ENCODE measurements at places on chromosomes 11 and 22.

DNA sequence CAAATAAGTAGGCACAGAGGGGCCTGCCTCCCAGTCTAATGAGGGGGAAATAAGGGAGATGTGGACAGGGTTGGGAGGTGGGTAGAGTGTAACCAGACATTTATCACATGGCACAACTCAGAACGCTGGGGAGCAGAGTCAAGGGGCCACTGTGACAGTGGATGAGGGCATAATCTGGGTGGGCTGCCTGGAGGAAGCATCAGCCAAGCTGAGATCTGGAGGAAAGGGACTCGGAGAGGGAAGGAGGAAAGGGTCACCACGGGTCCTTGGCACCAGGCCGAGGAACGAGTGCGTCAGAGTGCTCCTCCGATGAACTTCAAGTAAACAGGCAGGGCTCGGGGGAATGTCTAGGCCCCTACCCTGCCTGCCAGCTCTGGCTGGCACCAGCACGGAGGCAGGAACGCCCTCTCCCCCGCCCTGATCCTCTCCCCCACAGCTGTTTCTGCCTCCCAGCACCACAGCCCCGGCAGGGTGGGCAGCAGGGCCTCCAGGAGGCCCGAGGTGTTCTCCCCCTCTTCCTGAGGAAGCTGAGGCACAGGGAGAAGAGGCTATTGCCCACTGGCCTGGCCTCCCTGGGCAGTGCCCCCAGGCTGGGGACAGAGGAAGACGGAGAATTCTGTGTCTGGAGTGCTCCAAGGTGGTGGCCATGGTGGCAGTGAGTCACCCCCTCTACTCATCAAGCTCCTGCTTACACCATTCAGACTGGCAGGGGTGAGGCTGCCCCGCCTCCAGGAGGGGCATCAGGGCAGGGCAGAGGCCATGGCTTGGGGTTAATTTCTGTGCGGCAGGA lies 4.2 kb downstream of the ALDH3B1 start:
- DNase-seq, result no peak

DNA sequence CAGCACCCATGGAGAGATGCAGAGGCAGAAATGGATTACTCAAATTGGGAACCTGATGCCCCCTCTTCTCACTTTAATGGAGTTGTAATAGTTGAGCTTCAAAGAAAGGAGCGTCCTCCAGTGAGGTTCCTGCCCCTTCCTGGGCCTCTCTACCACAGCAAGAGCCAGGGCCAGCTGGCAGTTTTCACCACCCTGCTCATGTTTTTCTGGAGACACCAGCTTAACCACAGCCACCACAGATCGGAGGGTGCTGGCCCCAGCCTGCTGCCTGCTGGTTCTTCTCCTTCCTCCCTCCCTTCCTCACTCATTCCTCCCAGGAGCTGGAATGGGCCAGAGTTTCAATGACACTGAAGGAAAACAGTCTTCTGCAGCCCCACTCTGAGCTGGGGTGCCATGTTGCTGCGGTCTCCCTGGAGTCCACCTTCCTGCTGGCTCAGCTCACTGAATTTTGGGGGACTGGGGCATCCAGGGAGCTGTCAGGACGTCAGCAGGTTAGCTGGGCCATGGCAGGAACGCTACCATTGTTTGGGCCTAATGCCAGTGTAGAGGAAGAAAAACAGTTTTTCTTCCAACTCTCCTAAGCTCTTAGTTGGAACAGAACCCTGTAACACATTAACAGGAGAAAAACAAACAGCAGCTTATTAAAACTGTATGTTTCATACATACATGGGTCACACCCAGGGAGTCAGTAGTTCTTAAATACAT lies 57.7 kb downstream of the TRAF6 start:
- DNase-seq, result peak; percentile 87

- no peak for DNase-seq
Measured at GRCh38 chr11:65291613-65292012, 23.1 kb upstream of the CDC42EP2 start.

DNA sequence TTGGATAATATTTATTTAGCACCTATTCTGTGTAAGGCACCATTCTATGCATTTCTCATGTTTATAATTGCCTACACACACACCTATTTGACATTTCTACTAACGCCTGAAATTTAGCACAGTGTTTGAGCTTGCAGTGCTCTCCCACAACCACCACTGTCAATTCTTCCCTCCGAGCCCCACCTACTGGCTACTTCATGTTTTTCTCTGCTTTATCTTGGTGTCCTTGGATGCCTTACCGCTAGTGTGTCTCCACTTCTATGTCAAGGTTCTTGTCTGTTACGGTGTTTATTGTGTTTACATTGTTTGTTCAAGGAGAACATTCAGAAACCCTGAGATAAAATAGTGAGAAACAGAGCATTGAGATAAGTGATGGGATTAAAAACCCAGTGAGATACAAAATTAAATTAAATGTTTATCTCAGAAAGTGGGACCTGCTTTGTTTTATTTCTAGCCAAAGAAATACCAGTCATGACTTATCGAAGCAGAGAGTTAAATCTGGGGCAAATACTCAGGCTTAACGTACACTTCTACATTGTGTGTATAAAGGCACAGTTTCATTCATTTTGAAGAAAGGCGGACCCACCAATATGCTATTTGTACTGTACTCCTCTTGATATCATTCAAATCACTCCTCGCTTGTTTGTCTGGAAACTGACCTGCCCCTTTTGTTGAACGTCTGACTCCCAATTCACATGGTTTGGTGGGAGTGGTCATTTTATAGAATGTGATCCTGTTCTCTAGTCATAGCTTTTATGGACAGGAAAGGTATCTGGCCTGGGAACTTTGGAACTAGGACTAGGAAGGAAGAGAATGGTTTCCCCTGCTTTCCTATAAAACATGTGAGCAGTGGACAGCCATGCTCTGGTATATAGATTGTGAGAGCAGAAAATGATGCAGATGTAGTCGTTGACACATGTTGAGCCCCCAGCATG lies 39.2 kb upstream of the SLC36A4 start:
- peak; percentile 32 for DNase-seq

GRCh38 chr11:68160100-68160695 lies 39.0 kb upstream of the CHKA start:
- no peak for DNase-seq

GRCh38 chr22:17563936-17564391 lies 666 bp downstream of the SLC25A18 start:
- DNase-seq, result no peak

DNA sequence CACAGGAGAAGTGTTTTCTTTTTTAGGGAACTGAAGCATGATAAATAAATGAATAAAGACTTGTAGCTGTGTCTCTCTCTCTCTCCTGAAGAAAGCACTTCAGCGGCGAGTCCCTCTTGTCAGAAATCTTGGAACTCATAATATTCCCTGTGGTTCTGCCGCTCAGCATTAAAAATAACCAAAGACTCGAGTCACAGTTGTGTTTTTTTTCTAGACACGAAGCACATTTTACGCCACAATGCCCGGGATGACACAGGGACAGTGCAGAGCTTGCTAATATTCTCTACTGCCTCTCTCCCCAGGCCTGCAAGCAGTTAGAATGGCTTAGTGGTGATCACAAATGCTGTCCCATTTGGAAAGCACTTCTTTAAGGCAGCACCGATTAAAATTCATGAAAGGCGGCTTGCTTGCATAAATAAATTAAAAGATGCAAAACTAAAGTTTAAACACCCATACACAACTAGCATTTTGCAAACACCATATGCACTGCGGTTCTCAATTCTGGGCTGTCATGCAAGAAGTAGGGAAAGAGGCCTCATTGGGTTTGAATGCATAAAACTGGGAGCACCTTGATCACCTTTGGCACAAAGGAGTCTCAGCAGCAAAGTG lies 597.4 kb downstream of the SOX6 start:
- DNase-seq, result no peak

- DNase-seq, result no peak
Measured at GRCh38 chr11:120710354-120711131, 199.0 kb downstream of the GRIK4 start.

- no peak for DNase-seq
Measured at GRCh38 chr11:60919320-60919719, 4.9 kb upstream of the TMEM132A start.

DNA sequence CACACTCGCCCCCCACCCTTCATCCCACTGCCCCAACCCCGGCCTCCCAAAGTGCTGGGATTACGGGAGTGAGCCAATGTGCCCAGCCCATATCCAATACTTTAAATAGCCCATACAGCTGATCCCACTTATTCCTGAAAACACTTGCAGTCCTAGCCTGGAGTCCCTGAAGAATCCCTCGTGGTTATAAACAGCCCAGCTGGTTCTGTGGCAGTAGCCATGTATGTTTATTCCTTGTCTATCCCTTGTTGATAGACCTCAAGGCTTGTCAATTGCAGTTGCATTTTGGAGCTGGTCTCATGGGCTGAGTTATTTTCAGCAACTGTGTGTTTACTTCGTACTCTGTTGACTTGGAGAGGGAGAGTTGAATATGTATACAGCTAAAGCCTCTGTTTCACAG lies 21.5 kb upstream of the PAFAH1B2 start:
- DNase-seq, result no peak

DNA sequence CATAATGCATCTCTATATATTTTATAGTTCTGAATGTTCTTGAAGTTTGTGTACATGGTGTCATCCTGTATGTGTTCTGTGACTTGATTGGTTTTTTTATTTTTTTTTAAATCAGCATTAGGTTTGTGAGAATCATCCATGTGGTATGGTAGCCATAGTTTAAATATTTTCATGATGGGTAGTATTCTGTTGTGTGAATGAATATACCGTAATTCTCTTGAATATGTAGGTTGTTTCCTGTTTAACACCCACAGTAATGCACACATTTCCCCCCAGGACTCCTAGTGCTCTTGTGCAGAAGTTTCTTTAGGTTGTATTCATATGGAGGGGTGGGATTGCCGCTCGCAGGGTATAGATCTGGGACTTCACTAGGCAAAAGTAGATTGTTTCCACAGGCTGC lies 2.0 kb downstream of the PACS1 start:
- DNase-seq, result no peak
